Small intestine (tissue), 16 donors: ENCODE measurements at places on chromosomes 5 and 9.

- peak; percentile 50 for DNase-seq
These were observed 15.6 kb downstream of the SPACA9 start for GRCh38 chr9:132894346-132894745.

DNA sequence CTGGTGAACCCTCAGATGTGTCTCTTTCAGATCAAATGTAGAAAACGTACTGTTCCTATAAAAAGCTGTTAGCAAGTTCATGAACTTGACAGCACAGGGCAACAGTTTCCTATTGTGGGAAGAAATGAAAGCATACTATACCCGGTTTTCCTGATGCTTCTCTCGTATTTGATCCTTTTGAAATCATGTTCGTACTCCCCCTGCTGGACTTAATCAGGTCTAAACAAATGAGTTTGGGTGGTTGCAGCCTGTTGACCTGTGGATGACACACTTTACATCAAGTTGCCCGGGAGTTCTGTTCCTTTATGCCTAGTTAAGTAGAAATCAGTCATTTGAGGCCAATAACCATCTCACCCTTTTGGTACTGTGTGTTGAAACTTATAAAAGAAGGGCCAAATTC lies 1992.3 kb downstream of the MAT2B start:
- DNase-seq: no peak

GRCh38 chr9:108351571-108351970 lies 504.2 kb downstream of the ACTL7B start:
- no peak for DNase-seq

GRCh38 chr5:149453618-149454415 lies 74.7 kb upstream of the IL17B start:
- DNase-seq: peak; percentile 85

DNA sequence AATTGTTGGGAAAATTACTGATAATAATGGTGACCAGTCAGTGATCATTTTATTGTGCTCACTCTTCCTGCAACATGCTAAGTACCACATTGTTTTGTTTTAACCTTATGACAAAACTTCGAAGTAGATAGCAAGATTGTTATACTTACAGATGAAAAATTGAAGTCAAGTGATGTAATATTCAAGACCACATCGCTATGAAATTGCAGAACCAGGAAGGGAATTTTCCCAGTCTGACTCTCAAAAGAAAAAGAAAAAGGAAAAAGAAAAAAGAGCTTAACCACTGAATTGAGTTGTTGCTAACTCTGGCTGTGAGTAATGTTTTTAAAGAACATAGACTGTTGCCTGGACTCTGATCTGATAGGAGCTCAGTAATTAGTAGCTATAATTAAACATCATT lies 170.6 kb upstream of the HAPLN1 start:
- no peak for DNase-seq

GRCh38 chr5:136296846-136297245 lies 68.5 kb downstream of the TRPC7 start:
- DNase-seq: no peak

- DNase-seq: no peak
These were observed 27.1 kb upstream of the GAS1 start for GRCh38 chr9:86974421-86974820.

DNA sequence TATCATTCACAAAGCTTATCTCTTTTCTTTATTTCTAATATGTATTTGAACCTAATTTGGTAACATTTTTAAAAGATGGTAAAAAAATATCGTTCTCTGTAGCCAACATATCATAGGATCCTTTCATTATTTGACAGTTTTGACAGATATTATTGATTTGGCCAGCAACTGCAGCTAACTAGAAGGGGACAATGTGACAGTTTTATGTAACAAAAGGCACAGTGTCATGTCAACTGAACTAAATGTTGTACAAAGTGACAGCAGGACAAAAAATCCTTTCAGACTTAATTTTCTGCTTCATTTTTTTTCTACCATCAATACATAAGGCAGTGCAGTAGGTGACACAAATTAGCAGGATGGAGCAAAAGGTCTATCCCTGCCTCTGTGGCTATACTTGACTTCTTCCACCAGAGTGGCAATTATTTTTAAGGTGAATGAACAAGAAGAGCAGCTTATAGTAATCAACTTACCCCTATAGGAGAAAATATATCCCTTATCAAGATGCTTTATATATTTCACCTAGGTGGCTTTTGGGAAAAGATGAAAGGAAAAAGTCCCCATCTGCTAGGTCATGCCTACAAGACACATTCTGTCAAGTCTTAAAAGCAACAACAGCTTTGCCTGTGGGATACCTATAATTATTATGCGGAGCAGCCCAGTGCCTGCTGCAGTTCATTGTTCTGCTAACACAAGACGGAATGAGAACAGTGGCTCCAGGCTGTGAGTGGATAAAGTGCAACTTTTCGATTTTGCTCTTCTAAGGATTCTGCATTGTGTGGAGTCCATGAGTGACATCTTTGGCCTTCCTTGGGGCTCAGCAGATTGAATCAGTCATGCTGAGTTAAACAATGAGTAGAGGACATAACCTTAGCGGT lies 694.9 kb downstream of the ISL1 start:
- DNase-seq: no peak
